ENCODE measurements at places on chromosomes 6 and 20. TPM values are rescaled to one million over a fixed set of nuclear protein-coding genes. Genes with fewer than 3 reads are reported as not detected.

The CD93 gene
- total RNA-seq, result 36.2 TPM

The SLC35D3 gene
- not detected for total RNA-seq

The HMGA1 gene
- 11.4 TPM for total RNA-seq

DNA sequence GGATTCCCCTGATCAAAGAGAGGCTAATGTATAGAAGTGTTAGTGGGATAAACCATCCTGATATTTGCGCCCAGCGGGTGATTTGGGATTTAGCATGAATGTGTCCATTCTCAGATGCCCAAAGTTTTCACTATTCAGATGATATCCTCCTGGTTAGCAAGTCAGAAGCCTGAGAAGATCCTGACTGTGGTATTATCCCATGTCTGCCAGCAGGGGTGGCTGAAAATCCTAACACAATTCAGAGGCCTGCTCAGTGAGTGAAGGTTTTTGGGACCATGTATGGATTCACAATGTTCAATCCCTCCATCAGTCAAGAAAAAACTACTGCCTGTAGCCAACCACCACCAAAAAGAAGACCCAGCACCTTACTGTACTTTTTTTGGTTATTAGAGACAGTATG lies 34.1 kb upstream of the SPACA1 start:
- H3K27me3 ChIP-seq, result no peaks in the 10 kb centered on the region
- no peak overlapping the region for H3K4me3 ChIP-seq
- H3K4me1 ChIP-seq, result peaks cover 7% of the 10 kb centered on the region
- no peak overlapping the region for H3K27ac ChIP-seq
- no peak for DNase-seq

DNA sequence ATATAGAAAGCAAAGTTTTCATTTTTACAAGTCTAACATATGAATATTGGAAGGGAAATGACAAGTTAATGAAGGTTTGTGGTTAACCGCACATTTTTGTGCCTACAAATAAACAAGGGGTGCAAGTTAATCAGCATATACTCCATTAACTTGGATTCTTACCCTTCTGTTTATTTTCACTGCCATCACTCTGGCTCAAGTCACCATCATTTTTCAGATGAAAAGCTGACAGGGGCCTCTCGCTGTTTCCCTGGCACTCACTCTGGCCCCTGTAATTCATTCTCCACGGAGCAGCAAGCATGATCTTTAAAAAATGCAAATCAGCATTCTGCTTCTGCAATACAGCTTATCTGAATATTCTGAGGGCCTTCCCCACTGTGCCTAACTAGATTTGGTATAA lies 29.8 kb downstream of the APCDD1L start:
- no peak for DNase-seq
- no peaks in the 10 kb centered on the region for H3K4me1 ChIP-seq
- no peak overlapping the region for H3K4me3 ChIP-seq
- H3K27ac ChIP-seq, result no peak overlapping the region
- H3K27me3 ChIP-seq, result no peaks in the 10 kb centered on the region

- no peak for DNase-seq
- H3K4me3 ChIP-seq, result no peak overlapping the region
- H3K36me3 ChIP-seq, result no peaks in the 10 kb centered on the region
- no peaks in the 10 kb centered on the region for H3K4me1 ChIP-seq
- no peaks in the 10 kb centered on the region for H3K27me3 ChIP-seq
Measured at GRCh38 chr6:138428944-138429598, 25.0 kb downstream of the HEBP2 start.

- peak overlapping the region; percentile 53 for H3K27ac ChIP-seq
- DNase-seq, result no peak
- no peak overlapping the region for H3K4me3 ChIP-seq
- no peaks in the 10 kb centered on the region for H3K36me3 ChIP-seq
- no peaks in the 10 kb centered on the region for H3K4me1 ChIP-seq
- no peaks in the 10 kb centered on the region for H3K27me3 ChIP-seq
Measured at GRCh38 chr6:165649166-165650137, 13.6 kb downstream of the PDE10A start.

GRCh38 chr6:22612236-22612635 lies 42.9 kb downstream of the HDGFL1 start:
- no peak overlapping the region for H3K27ac ChIP-seq
- DNase-seq, result no peak
- no peaks in the 10 kb centered on the region for H3K4me1 ChIP-seq
- H3K27me3 ChIP-seq, result no peaks in the 10 kb centered on the region
- no peak overlapping the region for H3K4me3 ChIP-seq

DNA sequence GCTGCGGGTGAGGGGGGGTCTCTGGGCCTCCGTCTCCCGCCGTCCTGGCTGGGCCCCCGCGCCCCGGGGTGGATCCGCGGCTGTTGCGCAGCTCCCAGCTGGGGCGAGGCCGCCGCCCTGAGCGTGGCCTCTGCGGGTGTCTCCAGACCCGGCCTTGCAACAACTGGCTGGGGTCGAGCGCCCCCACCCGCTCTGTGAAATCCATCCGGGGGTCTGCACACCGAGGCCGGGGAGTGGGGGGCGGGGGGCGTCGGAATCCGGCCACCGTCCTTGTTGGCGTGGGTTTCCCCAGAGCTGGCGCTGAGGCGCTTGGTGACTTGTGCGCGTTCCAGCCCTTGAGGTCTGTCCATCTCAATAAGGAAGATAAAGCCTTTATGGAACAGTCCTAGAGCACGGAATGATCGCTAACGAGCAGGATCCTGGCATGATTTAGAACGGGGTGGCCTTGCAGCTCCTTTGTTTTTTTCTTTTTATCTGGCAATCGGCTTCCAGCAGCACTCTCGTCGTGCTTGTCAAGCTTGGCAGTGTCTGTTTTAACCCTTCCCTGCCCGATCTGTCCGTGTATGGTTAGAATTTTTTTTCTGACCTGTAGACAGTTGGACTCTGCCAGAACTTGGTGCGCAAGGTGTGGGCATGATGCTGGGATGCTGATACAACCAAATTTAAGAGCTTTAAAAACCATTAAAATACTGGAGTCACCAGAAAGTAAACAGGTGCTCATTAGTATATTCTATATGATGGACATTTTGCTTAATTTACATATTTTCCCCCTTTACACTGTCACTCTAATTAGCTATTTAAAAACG lies 675 bp downstream of the DSTN start:
- H3K36me3 ChIP-seq, result no peaks in the 10 kb centered on the region
- peaks cover 21% of the 10 kb centered on the region for H3K4me1 ChIP-seq
- peak overlapping the region; percentile 98 for H3K4me3 ChIP-seq
- DNase-seq, result peak; percentile 85
- H3K27ac ChIP-seq, result peak overlapping the region; percentile 97
- H3K27me3 ChIP-seq, result no peaks in the 10 kb centered on the region
